GM19239 (cell line): ENCODE measurements at places on chromosomes 3 and 15.

DNA sequence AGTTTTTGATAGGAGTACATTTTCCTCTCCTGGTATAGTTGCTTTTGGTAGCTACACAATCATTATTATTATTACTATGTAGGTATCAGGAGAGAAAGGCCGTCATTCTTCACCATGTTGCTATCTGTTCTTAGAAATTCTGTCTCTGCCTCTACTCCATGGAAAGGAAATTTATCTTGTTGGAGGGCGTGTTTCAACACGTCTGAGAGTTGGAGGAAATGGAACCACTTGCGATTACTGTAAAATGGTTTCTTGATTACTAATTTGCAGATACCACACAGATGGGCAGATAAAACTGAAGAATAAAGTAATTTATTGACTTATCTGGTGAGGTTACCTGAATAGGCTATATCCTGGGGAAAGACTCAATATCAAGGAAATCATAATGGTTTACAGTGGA lies 488.4 kb downstream of the NR2F2 start:
- no peak for DNase-seq

- DNase-seq: no peak
Measured at GRCh38 chr3:152236716-152237115, 32.0 kb upstream of the MBNL1 start.

DNA sequence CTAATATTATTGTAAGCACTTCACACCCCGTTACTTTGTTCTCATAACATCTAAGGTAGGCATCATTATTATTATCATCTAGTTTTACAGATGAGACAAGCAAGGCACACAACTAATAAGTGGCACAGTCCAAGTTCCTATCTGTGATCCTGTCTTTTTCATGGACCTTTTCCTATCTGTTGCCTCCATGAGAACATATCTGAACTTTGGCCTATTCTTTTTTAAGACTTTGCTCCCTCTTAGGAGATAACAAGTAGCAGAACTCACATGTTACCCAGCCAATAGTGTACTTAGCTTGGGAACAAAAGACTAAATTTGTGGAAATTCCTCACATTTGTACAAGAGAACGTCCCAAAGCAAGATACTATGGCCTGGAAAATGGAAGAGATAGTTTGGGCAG lies 172.4 kb downstream of the TIGIT start:
- no peak for DNase-seq

DNA sequence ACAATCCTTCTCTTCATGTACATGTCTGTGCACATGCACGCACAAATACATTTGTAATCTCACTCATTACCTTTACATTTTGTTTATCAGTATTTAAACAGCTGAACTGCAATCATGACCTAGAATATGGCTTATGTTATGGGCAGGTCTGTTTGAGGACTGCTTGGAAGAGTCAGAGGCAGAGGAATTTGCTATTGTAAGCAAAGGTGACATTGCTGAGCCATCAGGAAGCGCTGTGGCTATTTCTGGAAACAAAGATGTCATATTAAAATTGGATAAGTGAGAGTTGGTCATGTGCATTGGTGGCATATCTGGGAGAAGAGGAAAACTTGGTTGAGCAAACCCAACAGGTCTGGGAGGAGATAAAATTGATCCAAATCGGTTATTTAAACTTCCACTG lies 41.6 kb downstream of the USF3 start:
- no peak for DNase-seq

GRCh38 chr15:99987701-99988100 lies 254.5 kb upstream of the LYSMD4 start:
- no peak for DNase-seq

- DNase-seq: peak; percentile 54
Measured at GRCh38 chr15:90143166-90143655, 40.9 kb upstream of the IDH2 start.

GRCh38 chr3:120622870-120623726 lies 27.0 kb downstream of the NDUFB4 start:
- no peak for DNase-seq

GRCh38 chr3:119245778-119246177 lies 5.1 kb upstream of the B4GALT4 start:
- DNase-seq: no peak

- DNase-seq: no peak
Measured at GRCh38 chr15:71341811-71342550, 226.7 kb downstream of the THSD4 start.

- DNase-seq: peak; percentile 25
Measured at GRCh38 chr3:27312044-27312668, 57.0 kb downstream of the NEK10 start.

DNA sequence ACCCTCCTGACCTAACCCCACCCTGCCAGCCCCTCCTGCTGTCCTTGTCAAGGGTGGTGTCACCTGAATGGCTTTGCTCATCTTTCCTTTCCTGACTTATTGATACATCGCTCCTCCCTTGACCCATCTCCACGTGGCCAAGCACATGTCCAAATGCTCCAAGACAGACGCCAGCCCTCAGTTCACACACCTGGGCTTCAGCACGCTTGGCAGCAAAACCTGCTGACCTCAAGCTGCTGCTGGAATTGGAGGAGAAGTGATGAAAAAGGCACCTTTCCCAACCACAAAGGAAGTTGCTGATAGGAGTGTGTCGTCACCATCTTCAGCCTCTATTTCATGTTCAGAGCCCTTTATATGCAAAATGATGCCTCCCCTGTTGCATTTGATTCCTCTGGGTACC lies 141.3 kb downstream of the TLE3 start:
- no peak for DNase-seq

DNA sequence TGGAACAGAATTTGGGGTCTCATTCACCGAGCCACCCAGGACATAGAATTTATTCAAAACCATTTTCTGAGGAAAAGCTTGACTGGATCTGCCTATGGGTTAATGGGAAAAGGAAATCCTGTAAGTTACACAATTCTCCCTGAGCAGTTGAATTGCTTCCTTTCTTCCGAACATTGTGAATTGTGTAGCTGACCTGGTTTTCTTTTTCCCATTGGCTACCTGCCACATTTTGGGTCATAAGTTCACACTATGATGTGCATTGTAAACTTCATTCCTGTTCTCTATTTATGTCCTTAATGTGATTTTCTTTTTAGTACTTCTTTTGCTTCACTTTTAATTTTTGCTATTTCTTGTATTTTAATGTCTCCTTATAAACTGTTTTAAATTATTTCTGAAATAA lies 386.0 kb upstream of the LRRC3B start:
- no peak for DNase-seq

GRCh38 chr3:176905331-176905730 lies 292.0 kb downstream of the TBL1XR1 start:
- no peak for DNase-seq

DNA sequence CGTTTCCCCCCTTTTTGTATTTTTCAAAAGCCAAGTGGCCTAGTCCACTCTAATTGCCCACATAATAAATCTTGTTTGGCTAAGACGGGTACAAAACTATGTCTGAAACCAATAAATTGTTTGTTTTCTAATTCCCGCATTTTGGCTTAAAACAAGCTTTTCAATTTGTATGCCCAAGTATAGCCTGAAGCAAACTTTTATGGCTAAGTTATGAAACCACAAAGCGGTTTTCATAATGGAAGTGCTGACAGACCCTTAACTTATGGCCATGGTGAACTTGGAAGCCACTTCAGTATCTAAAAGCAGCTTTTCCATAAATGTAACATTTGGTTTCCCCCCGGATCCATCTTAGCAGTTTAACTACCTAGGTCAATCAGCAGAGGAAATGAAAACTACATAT lies 29.9 kb upstream of the POLR2M start:
- no peak for DNase-seq

GRCh38 chr3:44966795-44967278 lies 9.1 kb downstream of the ZDHHC3 start:
- DNase-seq: no peak

- DNase-seq: no peak
Measured at GRCh38 chr3:126017362-126017761, 48.4 kb downstream of the ROPN1B start.

GRCh38 chr3:31485196-31485595 lies 47.5 kb upstream of the STT3B start:
- no peak for DNase-seq

DNA sequence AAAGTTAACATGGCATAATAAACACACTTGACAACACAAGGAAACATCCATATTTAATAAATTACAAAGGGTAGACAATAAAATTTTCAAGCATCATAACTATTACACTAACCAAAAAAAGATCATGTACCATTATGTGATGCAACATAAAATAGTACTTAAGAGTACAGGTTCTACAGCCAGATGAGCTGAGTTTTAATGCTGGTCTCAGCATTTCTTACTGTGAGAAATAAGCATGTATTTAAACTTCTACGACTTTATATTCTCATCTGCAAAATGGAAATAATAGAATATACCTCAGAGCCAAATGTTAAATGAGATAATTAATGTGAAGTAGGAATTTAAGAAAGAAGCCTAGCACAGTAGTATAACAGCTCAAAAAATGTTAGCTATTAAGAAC lies 33.7 kb upstream of the SLC12A8 start:
- DNase-seq: no peak

DNA sequence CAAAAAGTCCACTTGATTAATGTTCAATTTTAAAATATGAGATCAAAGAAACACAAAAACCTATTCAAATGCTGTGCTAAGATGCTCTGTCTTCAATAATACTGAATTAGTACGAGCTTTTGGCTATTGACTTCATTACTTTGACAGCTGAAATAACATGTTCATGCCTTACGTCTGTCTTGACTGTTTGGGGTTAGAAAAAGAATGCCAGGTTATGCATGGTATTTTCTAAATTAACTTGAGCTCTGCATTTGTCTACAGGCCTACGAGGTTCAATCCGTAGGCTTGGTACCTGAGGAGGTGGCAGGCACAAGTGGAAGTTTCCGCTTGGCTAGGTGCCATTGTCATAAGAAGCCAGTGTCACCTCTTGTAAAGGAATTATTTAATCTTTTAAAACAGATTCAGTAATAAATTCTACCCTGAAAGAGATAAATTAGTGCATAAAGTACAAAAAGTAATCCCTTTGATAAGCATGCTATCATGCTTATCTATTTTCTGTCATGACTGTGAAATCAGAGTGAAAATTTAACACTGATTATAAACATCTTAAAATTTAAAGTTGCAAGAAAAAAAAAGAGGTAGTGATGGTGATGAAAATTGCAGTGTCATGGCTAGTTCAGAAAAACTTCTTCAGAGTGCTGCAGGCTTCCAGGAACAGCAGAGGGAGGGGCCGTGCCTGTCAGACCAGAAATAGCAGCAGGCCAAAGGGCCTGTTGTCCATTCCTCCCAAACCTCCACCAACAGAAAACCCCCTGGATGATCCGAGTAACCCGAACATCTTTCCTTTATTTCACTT lies 115.7 kb downstream of the ARRDC4 start:
- DNase-seq: no peak

DNA sequence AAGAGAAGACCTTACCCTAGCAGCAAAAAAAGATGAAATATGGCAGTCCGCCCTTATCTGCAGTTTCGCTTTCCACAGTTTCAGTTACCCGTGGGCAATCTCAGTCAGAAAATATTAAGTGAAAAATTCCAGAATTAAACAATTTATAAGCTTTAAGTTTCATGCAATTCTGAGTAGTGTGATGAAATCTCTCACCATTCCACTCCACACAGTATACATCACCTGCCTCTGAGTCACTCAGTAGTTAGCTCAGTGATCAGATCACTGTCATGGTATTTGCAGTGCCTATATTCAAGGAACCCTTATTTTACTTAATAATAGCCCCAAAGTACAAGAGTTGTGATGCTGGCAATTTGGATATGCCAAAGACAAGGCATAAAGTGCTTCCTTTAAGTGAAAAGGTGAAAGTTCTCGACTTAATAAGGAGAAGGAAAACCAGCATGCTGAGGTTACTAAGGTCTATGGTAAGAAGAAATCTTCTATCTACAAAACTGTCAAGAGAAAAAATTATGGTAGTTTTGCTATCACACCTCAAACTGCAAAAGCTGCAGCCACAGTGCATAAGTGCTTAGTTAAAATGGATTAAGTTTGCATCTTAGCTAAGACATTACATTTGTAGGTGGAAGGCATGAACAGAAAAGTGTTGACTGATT lies 48.1 kb downstream of the HSPBAP1 start:
- no peak for DNase-seq
